Suprapubic skin (tissue), 4 donors: ENCODE measurements at places on chromosomes 2 and 18. TPM values are rescaled to one million over a fixed set of nuclear protein-coding genes. Genes with fewer than 3 reads are reported as not detected.

The SERPINB10 gene
- 1.0 TPM for total RNA-seq

The SRD5A2 gene
- not detected for total RNA-seq

DNA sequence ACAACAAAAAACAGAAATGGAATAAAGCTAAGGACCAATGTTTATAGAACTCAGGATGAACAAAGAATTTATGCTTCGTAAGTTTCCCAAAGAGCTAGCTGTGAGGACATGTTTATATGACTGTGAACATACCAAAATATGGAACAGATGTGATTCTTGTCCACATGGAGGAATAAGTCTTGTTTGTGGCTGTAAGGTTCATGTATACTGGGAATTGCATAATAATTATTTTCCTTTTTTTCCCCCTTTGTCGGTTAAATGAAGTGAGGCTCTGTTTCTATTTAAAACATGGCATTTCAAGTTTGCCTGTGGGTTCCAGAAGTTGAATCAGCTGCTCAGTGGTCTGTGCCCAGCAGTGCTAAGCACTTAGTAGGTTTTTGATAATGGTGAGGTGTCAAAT is 108.1 kb downstream of the FHOD3 start:
- no peak overlapping the region for H3K27ac ChIP-seq
- H3K4me3 ChIP-seq, result no peak overlapping the region
- no peaks in the 10 kb centered on the region for H3K27me3 ChIP-seq
- DNase-seq, result no peak
- H3K36me3 ChIP-seq, result no peaks in the 10 kb centered on the region

DNA sequence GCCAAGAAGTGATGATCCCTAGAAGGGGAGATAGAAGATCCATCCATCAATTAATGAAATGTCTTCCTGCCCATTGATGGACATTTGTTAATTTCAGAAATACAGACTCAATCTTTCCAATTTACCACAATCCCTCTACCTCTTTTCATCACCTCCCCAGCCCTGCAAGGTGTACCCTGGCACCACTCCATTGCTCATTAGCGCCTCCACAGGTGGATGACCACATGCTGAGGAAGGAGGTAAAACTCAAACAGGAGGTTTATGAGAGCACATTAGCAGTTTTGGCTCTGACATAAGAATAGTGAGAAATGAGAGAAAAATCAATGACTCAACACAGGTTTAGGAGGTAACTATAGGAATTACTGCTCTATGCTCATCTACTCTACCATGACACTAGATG is 208.0 kb downstream of the C1D start:
- no peak overlapping the region for H3K4me3 ChIP-seq
- no peak overlapping the region for H3K27ac ChIP-seq
- peaks cover 3% of the 10 kb centered on the region for H3K27me3 ChIP-seq
- no peaks in the 10 kb centered on the region for H3K4me1 ChIP-seq

- H3K4me1 ChIP-seq, result no peaks in the 10 kb centered on the region
- no peaks in the 10 kb centered on the region for H3K36me3 ChIP-seq
- no peaks in the 10 kb centered on the region for H3K27me3 ChIP-seq
- H3K4me3 ChIP-seq, result no peak overlapping the region
- H3K27ac ChIP-seq, result no peak overlapping the region
Measured at GRCh38 chr18:65769652-65770051, 18.8 kb downstream of the CDH7 start.

GRCh38 chr2:47173986-47174732 is 19.1 kb upstream of the STPG4 start:
- H3K4me3 ChIP-seq, result peak overlapping the region; percentile 84
- no peaks in the 10 kb centered on the region for H3K27me3 ChIP-seq
- DNase-seq, result no peak
- H3K4me1 ChIP-seq, result peaks cover 61% of the 10 kb centered on the region

DNA sequence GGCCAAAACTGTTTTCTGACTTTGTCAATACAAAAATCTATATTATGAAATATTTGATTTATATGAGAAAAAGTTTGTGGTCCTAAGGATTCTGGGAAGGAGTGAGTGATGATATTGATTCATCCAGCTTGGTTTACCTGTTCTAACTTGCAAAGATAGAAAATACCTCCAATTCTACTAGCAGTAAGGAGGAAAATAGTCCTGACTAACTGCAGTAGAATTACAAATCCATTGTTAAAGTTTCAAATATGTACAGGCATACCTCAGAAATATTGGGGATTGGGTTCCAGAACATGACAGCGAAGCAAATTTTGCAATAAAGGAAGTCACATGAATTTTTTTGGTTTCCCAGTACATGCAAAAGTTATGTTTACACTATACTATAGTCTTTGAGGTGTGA is 158.8 kb upstream of the CYRIA start:
- H3K27ac ChIP-seq, result no peak overlapping the region
- no peaks in the 10 kb centered on the region for H3K4me1 ChIP-seq
- DNase-seq, result no peak
- peaks cover 3% of the 10 kb centered on the region for H3K27me3 ChIP-seq
- H3K36me3 ChIP-seq, result no peaks in the 10 kb centered on the region

DNA sequence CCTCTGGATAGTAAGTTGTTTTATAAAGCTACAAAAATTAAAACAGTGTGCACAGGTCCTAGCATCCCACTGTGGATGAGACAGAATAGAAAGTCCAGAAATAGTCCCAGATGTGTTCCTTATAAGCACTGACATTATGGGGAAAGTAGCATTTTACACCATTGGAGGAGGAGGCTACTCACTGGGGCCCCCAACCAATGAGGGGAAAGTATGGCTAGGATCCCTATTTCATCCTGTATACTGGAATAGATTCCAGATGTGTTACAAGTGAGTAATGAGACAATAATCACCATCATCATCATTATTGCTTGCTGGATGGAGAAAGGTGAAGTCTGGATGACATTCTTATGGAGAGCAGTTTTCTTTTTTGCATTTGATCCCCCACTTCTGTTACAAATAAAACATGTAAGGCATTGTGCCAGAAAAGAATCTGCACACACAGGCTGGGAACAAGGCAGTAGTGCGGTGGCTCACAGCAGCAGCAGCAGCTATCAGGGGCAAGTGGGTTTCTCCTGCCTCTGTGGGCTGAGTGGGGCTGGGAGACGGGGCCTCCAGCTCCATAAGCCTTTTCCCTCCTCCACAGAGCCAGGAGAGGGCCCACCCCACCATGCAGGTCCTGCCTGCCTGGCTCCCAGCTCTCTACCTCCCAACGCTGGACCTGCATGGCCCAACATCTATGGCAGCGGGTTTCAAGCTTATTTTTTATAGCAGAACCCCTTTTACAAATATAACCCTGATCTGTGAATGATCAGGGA is 5.0 kb downstream of the ARID5A start:
- H3K27ac ChIP-seq, result no peak overlapping the region
- no peak for DNase-seq
- peaks cover 48% of the 10 kb centered on the region for H3K4me1 ChIP-seq
- no peak overlapping the region for H3K4me3 ChIP-seq
- peaks cover 4% of the 10 kb centered on the region for H3K36me3 ChIP-seq

DNA sequence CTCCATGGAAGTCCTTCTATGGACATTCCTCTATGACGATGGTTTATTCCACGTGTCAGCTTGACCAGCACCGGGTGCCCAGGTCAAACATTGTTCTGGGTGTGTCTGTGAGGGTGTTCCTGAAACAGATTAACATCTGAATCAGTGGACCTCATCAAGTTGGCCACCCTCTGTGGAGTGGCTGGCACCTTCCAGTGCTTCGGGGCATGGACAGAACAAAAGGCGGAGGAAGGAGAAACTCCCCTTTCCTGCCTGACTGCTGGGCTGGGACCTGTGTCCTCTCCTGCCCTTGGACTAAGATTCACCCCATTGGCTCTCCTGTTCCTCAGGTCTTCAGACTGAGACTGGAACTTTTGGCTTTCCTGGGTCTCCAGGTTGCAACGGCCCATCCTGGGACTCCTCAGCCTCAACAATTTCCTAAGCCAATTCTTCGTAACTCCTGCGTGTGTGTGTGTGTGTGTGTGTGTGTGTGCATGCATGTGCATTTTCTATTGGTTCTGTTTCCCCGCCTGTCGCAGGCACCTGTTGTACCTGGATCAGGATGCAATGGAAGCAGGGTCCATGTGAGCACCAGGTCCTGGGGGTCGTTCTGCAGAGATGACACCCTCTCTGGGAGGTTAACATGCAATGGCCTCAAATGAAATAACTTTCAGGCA is 357.2 kb upstream of the SALL3 start:
- H3K27me3 ChIP-seq, result peaks cover 22% of the 10 kb centered on the region
- no peak overlapping the region for H3K27ac ChIP-seq
- no peaks in the 10 kb centered on the region for H3K4me1 ChIP-seq
- no peaks in the 10 kb centered on the region for H3K36me3 ChIP-seq

DNA sequence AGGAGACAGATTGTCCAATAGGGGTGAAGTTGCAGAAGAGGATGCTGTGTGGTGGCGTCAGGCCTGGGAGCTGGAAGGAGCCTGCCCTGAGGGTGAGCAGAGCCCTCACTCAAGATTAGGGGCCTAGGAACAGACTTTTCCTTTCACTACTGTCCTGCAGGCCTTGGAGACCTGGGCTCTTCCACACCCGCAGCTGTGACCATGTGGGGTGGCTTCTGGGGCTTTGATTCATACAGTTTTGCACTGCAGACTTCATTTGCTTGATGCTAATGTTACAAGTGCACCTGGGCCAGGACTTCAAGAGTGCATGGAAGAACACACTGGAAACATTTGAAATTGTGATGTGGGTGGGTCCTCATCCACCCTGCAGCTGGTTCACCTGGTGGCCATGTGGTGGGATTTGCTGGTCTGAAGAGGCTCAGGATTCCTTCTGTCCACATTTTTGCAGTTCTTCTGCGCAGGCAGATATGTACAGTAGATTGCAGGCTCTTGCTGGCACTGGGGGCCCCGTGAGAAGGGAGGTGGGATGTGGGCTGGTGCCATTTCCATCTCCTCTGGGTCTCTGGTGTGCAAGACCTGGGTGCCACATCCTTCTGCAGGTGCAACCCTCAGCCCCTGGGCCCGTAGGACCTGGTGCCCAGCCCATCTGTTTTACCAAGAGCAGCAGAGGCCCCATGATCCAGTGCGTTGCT is 9.9 kb downstream of the GLI2 start:
- peaks cover 20% of the 10 kb centered on the region for H3K27me3 ChIP-seq
- no peak overlapping the region for H3K4me3 ChIP-seq
- DNase-seq, result no peak
- H3K36me3 ChIP-seq, result no peaks in the 10 kb centered on the region
- H3K27ac ChIP-seq, result no peak overlapping the region
- H3K4me1 ChIP-seq, result peaks cover 22% of the 10 kb centered on the region

The GALNT14 gene
- 5.4 TPM for total RNA-seq

DNA sequence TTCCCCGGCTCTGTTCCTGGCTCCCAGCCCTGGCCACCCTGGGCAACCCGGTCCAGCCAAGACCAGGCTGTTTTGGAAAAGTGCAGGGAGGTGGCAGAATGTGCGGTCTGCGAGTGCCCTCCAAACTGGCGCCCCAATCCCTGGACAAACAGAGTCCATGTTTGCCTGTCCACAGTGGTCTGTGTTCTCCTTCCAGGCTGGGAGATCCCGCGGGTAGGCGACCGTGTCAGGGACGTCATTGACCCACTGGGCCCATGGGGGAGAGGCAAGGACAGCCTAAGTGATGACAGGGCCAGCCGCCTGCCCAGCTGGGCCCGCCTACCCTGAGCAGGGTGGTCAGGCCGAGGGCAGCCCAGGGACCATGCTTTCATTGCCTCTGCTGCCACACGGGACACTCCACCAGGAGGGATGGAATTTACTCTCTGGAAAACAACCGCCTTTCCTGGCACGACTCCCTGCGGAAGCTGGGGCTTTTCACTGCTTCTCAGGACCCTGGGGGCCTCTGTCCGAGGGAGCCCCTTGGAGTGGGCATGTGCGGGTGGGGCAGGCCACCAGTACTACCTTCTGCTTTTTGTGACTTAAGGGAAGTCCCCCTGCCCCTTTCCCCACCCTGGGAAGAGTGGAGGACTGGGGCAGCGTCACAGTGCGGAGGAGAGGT is 20.1 kb downstream of the CYP26B1 start:
- H3K4me3 ChIP-seq, result no peak overlapping the region
- H3K27me3 ChIP-seq, result no peaks in the 10 kb centered on the region
- H3K4me1 ChIP-seq, result peaks cover 9% of the 10 kb centered on the region
- H3K27ac ChIP-seq, result no peak overlapping the region
- peak; percentile 58 for DNase-seq
- H3K36me3 ChIP-seq, result peaks cover 1% of the 10 kb centered on the region

The CD302 gene
- 20.7 TPM for total RNA-seq

DNA sequence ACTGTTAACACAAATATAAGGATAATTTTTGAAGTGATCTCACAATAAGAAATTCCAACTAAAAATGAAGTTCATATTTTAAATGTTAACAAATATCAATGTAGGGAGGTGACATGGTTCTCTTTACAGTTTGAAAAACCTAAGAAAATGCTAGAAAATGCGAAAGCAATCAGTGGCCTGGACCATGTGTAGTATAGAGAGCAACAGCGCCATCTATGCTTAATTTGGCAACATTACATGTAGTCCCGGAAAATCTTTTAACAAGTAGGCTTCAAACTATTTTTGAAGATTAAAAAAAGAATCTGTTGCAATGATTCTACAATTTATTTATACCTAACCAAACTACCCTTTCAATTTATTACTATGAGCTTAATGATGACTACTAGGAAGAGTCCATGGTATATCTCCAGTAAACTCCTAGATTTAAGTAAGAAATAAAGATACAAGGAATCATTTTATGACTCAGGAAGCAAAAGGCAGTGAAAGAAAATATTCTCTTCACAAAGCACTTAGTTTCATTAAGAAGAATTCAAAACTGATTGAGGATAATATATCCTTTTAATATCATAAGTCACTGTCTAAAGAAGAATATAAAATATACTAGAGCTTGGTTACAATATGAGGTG is 33.3 kb downstream of the NDUFA10 start:
- H3K27ac ChIP-seq, result no peak overlapping the region
- no peak overlapping the region for H3K4me3 ChIP-seq
- H3K27me3 ChIP-seq, result no peaks in the 10 kb centered on the region

DNA sequence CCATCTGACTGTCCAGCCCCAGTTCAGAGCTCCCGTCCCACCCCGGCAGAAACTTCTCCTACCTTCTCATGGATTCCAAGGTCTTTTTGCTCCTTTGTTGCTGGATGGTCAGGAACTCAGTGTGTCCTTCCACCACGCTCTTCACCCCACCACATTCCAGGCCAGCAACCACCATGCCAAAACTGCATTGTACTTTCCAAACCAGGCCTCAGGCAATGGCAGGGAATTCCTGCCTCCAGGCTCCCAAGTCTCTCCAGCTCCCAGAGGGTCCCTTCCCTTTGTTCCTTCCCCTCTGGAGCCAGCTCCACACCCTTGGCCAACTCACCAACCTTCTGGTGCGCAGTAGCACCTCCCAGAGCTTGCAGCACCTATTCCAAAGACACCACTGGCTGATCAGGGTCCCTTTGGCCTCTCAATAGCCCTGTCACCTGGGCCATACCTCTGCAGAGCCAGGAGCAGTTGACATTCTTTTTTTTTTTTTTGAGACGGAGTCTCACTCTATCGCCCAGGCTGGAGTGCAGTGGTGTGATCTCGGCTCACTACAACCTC is 8.1 kb downstream of the CHMP1B start:
- peaks cover 7% of the 10 kb centered on the region for H3K36me3 ChIP-seq
- H3K4me1 ChIP-seq, result peaks cover 36% of the 10 kb centered on the region
- no peak overlapping the region for H3K4me3 ChIP-seq
- H3K27me3 ChIP-seq, result no peaks in the 10 kb centered on the region
